ENCODE measurements at places on chromosomes 13 and 19.

DNA sequence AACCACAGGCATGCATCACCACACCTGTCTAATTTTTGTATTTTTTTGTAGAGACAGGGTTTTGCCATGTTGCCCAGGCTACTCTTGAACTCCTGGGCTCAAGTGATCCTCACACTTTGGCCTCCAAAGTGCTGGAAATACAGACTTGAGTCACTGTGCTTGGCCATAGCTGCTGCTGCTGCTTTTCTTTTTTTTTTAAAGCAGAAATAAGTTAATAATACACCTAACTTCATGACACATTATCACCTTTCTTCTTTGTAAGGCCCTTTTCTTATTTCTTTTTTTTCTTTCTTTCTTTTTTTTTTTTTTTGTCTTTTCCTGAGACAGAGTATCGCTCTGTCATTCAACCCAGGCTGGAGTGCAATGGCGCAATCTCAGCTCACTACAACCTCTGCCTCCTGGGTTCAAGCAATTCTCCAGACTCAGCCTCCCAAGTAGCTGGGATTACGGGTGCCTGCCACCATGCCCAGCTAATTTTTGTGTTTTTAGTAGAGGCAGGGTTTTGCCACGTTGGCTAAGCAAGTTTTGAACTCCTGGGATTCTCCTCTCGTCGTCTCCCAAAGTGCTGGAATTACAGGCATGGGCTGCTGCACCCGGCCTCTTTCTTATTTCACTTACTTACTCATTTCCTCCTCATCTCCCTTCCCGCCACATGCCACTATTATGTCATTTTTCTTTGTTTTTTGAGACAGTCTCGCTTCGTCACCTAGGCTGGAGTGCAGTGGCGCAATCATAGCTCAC, 8.7 kb downstream of the SHKBP1 start:
- DNase-seq = no peak

- no peak for DNase-seq
These were observed 22.1 kb downstream of the URI1 start for GRCh38 chr19:29964171-29964570.

DNA sequence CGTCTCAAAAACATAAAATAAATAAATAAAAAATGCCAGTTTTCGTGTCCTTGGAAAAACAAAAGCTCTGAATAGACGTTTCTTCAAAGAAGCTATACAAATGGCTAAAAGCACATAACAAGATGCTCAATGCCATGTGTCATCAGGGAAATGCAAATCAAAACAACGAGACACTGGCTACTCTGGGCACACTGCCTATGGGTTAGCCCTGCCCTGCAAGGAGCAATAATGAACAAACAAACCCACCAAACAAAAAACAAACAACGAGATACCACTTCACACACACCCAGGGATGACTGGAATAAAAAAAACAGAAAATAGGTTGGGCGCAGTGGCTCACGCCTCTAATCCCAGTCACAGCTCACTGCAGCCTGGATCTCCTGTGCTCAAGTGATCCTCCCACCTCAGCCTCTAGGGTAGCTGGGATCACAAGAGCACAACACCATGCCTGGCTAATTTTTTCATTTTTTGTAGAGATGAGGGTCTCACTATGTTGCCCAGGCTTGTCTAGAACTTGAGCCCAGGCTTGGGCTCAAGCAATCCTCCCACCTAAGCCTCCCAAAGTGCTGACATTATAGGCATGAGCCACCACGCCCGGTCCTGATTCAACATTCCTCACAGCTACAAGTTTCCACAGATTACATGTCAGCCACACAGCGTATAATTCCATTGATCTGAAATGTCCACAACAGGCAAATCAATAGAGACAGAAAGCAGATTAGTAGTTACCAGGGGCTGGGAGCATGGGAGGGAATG, 15.5 kb upstream of the ISYNA1 start:
- no peak for DNase-seq

DNA sequence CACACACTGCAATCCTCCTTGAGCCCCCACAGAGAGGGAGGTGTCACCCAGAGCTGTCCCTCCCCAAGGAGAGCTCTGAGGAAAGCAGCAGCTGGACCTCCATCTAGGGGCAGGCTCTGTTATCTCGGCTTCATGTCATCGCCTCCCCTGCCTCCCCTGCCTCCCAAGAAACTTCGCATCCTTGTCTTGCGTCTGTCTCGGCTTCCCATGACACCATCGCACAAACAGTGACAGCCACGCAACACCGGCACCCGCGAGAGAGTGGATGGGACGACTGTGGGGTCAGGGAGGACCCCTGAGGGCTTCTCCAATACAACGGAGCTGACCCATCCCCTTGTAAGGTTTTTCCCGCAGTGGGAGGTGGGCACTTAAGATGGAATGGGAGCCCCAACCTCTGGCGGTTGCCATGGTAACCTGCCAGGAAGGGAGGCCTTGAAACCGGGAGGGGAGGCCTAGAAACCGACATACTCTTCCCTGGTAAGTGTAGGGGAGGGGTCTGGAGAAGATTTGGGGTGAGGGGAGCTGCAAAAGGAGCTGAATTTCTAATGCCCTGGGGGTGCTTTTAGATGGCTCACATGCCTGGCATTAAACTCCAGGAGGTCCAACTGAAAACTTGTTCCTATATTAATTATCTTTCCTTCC, 16.3 kb downstream of the TLE2 start:
- no peak for DNase-seq
